ENCODE measurements at places on chromosomes 12 and 14.
A peak's percentile ranks its signal among the peaks of the same experiment; 100 is the strongest.

GRCh38 chr14:89615421-89615820, 198.4 kb upstream of the FOXN3 start:
- no peak for DNase-seq

DNA sequence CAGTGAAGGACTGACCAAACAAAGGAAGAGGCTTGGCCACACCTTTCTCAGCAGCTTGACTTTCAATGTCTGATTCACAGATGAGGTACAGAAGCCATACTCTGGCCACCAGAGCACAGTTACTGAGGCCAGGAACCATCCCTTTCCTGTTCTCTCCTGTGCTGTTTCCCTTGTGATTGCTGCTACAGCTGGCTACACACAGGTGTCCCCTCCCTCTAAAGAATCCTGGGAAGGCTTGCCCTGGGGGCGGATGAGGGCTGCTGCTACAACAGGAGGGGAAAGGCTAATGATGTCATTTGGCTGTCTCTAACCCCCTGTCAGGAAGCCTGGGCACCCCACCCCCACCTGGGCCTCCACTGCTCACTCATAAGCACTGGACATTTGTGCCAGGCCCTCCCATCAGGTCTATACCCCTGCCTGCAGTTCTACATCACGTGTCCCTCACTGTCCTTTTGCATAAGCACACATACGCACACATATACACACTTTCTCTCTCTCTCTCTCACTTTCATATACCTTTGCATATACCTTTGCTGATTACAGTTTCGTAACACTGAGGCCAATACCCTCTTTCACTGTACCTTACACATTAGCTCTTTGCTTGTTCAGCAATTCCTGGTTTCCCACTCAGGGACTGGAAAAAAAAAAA, 41.4 kb downstream of the PRPF40B start:
- no peak for DNase-seq

DNA sequence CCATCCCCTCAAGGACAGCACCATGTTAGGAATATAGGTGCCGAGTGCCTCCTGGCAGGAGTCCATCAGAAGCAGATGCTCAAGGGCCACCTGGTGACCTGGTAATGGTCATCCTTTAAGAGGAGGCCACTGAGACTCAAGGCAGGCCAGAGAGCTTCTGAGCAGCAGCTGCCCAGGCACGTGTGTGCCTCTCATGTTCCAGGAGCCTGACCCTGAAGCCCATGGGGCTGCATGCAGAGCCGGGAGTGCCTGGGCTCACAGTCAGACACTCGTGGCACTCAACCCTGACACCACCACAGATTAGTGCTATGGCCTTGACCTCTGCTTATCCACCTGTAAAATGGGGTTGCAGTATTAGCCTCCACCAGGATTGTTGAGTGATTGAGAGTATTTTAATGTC, 45.6 kb downstream of the C14orf132 start:
- no peak for DNase-seq

- peak; percentile 27 for DNase-seq
These were observed 2.4 kb upstream of the A2M start for GRCh38 chr12:9118158-9118557.

DNA sequence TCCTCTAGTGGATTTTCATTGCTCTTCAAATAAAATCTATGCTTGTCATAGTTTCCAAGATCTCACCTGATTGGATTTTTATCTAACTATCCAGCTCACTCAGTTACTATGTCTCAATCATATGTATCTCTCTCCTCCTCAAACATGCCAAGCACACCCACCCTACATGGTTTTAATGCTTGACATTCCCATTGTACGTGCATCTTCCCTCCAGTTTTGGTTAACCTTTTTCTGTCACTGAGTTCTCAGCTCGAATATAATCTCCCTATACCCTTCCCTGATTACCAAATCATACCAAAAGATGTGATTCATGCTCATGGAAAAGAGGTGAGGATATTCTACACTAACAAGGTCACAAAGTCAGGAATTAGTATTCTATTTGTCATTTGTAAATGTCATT, 12.0 kb upstream of the PTPRQ start:
- no peak for DNase-seq

DNA sequence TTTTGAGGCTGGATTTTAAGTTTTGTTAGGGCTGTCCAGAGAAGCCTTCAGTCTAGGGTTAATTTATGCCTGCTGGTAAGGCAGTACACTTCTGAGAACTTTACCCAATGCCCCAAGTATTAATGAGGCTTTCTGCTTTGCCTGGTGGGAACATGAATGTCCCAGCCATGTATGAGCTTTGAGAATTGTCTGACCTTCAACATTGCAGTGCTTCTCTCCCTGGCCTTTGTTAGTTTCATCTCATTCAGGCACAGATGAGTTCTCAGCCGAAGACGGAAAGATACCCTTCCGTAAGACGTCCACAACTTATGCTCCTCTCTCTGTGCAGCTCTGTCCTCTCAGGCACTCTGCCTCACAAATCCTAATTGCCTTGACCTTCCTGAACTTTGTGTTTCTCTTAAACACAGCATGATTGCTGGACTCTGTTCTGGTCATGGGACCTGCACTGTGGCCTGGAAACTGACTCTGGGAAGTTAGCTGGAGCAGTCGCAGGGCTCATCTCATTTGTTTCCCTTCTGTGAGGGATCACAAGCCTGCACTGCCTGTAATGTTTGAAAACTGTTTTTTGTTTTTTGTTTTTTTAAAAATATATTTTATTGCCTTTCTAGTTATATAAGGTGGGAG, 15.7 kb downstream of the CHPT1 start:
- DNase-seq: peak; percentile 48

GRCh38 chr12:54389607-54390175, 5.2 kb upstream of the ZNF385A start:
- DNase-seq: no peak

GRCh38 chr12:52980650-52981423, 25.4 kb upstream of the EIF4B start:
- DNase-seq: peak; percentile 87

- DNase-seq: no peak
These were observed 68.4 kb downstream of the CACNA1C start for GRCh38 chr12:2120982-2121758.

GRCh38 chr12:14614704-14615121, 47.0 kb upstream of the PLBD1 start:
- DNase-seq: no peak

DNA sequence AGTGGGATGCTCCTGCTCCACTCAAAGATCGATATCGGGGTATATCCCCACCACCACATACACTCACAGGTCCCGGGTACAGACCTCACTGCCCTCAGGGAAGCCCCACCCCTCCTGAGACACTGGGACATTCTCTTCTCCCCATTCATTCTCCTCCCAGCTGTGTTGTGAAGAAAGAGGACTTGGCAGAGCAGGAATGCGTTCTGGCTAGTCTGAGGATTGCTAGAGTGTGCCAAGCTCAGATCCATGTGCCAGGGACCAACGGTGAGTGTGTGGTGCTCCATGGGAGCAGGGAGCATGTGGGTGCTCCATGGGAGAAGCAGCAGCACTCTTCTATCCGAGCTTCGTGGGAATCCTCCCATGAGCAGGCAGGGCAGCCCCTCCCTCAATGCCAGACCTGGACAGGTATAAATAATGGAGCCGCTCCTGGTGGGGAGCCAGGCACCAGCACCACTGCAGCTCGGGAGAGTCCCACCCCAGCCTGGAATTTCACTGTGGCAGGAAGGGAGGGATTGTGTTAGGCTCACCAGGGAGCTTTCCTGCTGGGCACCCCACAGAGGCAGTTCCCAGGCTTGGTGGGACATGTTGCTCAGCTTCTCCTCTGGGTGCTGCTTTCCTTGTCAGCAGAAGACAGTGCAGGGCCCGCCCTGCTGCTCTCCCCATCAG, 2.3 kb upstream of the KRT5 start:
- no peak for DNase-seq

GRCh38 chr12:57549909-57550640, at the start of gene KIF5A:
TSS of gene KIF5A (plus strand) at chr12:57550044. CDS start at chr12:57550272, 228 bp downstream.
- DNase-seq: peak; percentile 21

GRCh38 chr14:103688906-103689902, 26.0 kb downstream of the XRCC3 start:
- DNase-seq: no peak

GRCh38 chr14:103136388-103137271, 13.4 kb downstream of the TNFAIP2 start:
- no peak for DNase-seq

DNA sequence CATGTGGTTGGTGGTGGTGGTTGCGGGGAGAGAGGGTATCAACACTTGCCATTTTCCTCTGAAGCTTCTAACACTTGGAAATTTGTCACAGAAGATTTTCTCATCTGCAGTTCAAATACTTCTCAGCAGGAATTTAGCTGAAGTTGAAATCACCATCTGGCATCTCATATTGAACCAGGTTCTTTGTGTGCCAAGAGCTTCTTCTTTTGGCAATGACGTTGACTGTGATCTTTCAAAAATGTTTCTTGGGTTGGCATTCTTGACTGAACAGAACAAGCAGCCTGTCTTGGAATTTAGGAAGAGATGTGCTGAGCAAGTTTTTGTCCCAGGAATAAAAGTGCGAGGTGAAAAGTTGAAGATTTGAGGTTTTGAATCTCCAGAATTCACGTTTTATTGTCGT, 8.7 kb upstream of the NIN start:
- DNase-seq: no peak

DNA sequence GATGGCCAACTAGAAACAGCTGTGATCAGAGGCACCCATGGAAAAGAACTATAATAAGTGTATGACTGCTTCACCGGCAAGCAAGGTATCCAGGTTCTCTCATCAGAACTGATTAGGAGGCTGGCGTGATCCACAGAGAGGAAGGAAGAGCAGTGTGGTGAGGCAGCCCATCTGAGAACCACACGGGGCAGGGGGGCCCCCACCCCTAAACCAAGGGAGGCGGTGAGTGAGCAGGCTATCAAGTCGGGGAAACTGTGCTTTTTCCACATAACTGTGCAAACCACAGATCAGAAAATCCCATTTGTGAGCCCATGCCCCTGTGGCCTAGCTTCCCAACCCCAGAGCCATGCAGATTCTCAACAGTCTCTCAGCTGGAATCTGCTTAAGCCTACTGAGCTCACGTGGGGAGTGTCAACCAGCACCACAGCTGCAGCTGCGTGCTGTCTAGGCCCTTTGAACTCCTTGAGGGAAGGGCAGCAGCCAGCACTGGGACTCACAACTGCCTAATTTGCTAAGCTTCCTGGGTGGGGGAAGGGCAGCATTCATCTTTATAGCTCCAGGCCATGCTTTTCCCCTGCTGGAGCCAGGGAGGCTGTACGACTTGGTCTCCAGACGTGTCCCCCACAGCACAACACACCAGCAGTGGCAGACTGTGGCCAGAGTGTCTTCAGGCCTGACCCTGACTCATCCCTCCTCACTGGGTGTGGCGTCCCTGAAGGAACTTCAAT, 444.4 kb upstream of the ATP2B1 start:
- DNase-seq: no peak

- no peak for DNase-seq
These were observed 36.2 kb upstream of the MDM1 start for GRCh38 chr12:68368327-68368726.

DNA sequence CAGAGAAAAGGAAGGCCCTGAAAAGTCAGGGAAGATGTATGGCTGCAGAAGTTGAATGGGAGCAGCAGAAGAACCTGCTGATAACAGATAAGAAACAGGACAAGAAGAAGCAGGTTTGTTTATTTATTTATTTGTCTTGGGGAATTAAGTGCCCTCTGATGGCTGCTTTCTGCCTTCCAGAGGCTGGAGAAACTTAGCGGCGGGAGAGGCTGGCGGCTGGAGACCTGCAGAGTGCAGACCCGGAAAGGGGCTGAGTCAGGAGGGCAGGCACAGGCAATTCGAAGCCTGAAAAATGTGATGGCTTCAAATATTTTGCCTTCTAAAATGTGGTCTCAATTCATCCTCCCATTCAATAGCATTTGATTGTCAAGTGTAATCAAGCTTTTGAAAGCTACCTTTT, 168.2 kb upstream of the GZMB start:
- no peak for DNase-seq

- no peak for DNase-seq
These were observed 66.0 kb upstream of the TRAF3 start for GRCh38 chr14:102711207-102711606.

DNA sequence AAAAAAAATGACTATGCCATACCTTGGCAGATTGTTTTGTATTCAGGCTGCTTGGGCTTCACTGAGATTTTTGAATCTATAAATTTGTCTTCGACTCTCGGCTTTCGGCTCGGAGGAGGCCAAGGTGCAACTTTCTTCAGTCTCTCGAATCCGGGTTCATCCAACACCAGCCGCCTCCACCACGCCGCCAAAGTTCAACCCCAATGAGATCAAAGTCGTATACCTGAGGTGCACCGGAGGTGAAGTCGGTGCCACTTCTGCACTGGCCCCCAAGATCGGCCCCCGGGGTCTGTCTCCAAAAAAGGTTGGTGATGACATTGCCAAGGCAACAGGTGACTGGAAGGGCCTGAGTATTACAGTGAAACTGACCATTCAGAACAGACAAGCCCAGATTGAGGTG, 12.4 kb upstream of the SPPL3 start:
- no peak for DNase-seq

DNA sequence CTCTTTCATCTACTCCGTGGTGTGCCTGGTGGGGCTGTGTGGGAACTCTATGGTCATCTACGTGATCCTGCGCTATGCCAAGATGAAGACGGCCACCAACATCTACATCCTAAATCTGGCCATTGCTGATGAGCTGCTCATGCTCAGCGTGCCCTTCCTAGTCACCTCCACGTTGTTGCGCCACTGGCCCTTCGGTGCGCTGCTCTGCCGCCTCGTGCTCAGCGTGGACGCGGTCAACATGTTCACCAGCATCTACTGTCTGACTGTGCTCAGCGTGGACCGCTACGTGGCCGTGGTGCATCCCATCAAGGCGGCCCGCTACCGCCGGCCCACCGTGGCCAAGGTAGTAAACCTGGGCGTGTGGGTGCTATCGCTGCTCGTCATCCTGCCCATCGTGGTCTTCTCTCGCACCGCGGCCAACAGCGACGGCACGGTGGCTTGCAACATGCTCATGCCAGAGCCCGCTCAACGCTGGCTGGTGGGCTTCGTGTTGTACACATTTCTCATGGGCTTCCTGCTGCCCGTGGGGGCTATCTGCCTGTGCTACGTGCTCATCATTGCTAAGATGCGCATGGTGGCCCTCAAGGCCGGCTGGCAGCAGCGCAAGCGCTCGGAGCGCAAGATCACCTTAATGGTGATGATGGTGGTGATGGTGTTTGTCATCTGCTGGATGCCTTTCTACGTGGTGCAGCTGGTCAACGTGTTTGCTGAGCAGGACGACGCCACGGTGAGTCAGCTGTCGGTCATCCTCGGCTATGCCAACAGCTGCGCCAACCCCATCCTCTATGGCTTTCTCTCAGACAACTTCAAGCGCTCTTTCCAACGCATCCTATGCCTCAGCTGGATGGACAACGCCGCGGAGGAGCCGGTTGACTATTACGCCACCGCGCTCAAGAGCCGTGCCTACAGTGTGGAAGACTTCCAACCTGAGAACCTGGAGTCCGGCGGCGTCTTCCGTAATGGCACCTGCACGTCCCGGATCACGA, 2.2 kb downstream of the SSTR1 start:
- DNase-seq: no peak

DNA sequence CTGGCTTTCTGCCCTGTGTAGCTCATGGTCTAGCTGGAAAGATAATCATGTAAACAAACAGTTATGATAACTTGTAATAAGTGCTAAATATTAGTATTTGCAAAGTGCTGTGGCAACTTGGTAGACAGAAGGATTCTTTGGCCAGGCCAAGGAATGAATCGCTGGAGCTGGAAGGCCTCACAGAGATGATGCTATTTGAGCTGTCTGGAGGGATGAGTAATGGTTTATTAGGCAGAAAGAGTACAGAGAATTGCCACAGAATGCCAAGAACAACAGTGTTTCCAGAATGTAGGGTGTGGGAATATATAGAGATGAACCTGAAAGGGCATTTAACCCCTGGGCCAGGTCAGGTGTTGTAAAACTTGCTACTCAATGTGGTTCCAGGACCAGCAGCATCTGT, 27.6 kb downstream of the OTX2 start:
- DNase-seq: no peak
